T47D (cell line): ENCODE measurements at places on chromosomes 3 and 15.

DNA sequence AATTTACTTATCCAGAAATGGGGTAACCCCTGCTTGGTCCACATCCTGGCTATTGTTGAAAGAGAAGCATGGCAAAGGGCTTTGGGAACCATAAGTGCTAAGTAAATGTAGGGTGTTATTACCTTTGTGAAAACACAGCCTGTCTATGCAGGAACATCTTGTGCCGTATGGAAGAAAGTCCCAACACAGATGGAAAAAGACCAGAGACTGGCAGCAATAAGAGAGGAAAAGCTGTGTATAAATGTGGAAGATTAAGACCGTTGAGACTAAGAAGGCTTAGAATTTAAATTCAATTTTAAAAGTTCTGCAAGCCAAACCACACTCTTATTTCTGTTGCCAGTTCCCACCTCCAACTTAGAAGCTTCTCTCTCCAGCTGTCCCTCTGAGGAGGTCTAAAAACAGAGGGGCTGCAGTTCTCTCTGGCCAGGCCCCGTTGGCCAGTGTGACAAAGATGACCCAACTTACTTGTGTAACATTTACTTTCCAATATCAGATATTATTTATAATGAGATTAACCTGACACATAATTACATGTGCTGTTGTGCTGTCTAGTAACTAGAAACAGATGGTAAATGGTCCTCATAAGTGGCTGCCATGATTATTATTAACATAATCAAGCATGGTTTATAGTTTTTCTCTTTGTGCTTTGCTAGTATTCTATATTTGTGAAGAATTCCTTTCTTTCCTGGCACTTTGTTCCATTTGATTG, 7.0 kb downstream of the MINDY4B start:
- DNase-seq = no peak

DNA sequence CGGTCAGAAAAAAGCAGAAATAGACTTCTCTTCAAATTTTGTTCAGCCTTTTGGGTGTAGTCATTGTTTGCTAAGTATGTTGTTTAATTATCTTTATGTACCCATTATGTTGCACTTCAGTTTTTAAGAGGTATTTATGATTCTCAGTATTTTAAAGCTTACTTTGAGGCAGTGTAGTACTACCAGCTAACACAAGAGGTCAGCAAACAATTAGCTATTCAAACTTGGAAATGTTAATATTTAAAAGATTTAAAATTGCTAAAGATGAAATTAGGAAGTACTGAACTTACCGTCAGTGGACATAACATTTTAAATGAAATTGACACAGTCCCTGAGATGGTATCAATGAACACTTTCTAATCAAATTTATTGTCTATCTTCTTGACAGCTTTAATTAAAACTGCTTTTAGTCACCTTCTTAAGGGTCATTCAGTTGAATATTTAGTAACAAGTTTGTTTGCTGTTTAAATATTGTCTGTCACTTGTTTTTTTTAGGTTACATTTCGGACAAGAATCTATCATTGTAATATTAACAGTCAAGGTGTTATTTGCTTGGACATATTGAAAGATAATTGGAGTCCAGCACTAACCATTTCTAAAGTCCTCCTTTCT, 28.1 kb downstream of the NKIRAS1 start:
- peak; percentile 41 for DNase-seq

GRCh38 chr15:84009616-84010015, 226.0 kb upstream of the GOLGA6L4 start:
- no peak for DNase-seq

- no peak for DNase-seq
These were observed 23.6 kb upstream of the SSUH2 start for GRCh38 chr3:8668216-8668615.

DNA sequence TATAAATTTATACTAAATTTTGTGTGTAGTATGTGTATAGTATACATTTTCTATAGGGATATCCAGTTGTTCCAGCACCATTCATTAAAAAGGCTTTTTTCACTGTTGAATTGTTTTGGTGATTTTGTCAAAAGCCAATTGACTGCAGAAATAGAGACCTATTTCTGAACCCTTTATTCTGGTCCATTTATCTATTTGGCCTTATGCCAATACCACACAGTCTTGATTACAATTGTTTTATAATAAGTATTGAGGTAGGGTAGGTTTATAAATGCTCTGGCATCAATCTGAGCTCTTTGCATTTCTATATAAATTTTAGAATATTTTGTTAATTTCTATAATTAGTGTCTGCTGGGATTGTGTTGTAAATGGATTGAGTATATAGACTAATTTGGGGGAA, 6.5 kb upstream of the OPA1 start:
- DNase-seq = no peak

- no peak for DNase-seq
These were observed 53.7 kb upstream of the MAGI1 start for GRCh38 chr3:66092175-66092995.
